Keratinocyte (primary cell): ENCODE measurements at places on chromosomes 5 and 9.
A peak's percentile ranks its signal among the peaks of the same experiment; 100 is the strongest.

- no peak for DNase-seq
Measured at GRCh38 chr5:15808577-15808976, 308.6 kb downstream of the FBXL7 start.

DNA sequence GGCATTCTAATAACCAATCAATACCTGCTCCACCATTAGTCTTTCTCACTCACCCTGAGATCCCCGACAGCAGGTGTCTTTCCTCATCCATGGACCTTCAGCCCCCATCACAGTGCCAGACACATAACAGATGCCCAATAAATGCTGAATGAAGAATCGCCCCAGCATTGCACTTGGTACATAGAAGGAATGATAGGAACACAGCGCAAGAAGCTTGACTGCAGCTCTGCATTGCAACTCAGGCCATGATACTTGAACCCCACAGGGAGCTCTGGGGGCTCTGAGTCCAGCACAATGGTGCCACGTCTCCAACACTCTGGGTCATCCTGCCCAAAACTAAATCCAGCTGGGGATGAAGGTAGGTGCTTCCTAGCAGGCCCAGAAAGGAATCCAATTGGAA, 355.0 kb upstream of the SLC30A5 start:
- DNase-seq, result no peak

GRCh38 chr5:67672636-67673035, 476.0 kb upstream of the CD180 start:
- DNase-seq, result no peak

DNA sequence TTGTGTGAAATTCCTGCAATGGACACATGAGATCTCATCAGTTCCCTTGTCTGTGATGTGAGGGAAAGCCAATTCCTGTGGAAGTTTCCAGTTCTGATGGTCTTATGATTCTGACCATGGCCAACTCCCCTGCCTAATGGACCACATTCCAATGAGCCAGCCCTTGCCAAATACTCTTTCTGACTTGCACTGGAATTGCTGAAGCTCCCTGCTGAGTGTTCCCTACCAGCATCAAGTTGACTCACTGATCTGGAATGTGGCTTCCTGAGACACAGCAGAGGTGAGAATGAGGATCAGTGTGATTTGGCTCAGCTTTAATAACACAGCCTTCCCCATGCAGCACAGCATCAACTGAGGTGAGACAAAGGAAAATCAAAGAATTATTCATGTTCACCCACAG, 427.8 kb downstream of the KDM4C start:
- DNase-seq, result peak; percentile 82

- peak; percentile 11 for DNase-seq
Measured at GRCh38 chr5:130189961-130190360, 285.7 kb downstream of the CHSY3 start.

GRCh38 chr5:108858959-108859358, 111.3 kb downstream of the FER start:
- DNase-seq, result no peak

GRCh38 chr9:97560851-97561250, 59.4 kb downstream of the TMOD1 start:
- DNase-seq, result no peak

GRCh38 chr5:163163858-163164257, 273.5 kb upstream of the CCNG1 start:
- DNase-seq, result no peak

DNA sequence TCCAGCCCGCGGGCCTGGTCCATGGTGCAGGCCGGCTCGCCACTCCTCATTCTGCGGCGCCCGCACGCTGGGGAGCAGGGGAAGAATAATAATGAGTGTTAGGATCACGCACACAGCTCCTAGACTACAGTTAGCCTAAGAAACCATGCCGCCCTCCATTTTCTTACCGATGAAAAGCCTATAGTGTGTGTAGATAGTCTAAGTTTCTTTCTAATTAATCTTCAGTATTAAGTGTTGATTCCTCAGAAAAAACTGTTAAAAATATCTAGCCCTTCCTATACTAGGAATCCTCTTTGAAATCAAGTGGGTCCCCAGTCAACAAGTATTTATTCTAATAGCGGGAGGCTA, 9.3 kb downstream of the ZBED3 start:
- DNase-seq, result no peak

DNA sequence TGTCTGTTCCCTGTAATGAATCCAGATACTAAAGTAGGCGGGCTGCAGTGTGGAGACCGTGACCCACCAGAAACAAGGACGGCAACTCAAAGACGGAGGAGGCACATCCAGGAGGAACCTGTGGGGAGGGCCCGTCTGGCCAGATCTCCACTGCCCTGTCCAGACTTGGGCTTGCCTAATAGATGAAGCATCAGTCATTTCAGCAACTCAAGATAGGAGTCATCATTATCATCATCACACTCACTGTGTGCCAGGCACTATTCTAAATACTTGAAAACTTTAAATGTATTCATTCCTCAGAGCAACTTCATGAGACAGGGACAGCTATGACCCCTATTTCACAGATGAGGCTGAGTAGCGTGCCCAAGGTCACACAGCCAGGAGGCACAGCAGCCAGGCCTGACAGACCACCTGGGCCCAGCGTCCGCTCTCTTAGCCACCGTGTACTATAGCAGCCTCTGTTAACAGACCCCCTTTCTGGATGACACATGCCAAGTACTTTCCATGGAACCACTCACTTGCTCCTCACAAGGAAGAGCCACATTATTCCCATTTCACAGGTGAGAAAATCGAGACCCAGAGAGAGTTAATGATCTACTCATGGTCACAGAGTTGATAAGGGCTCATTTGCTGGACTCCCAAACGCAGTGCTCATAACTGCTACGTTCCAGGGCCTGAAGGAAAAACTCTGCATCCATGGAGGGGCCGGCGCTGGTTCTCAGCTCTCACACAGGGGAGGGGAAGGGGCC, 4.9 kb upstream of the IL4 start:
- DNase-seq, result no peak

DNA sequence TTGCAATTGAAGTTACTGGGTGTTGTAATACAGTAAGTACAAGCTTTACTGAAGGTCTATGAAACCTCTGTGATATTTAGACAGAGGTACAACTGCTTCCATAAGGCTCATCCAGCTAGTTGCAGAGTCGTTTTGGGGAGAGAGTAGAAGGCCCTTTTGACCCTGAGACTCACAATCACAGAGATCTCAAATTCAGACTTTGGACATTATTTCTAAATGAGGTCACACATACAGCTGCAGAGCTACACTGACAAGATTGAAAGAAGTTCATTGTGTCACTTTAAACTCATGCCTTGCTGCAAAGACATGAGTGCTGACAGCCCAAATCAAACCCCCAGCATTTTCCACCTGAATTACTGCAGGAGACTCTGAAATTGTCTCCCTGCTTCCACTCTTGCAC, 205.9 kb upstream of the TMEM161B start:
- DNase-seq, result no peak

- no peak for DNase-seq
Measured at GRCh38 chr5:171093598-171093997, 215.4 kb upstream of the TLX3 start.

GRCh38 chr9:112332214-112332613, 1.2 kb downstream of the PTBP3 start:
- no peak for DNase-seq

- no peak for DNase-seq
Measured at GRCh38 chr9:120979797-120980196, 53.2 kb upstream of the TRAF1 start.

- DNase-seq, result no peak
Measured at GRCh38 chr5:72307573-72307967, 12.5 kb downstream of the MRPS27 start.

- DNase-seq, result no peak
Measured at GRCh38 chr5:2741956-2742355, 9.5 kb downstream of the IRX2 start.

DNA sequence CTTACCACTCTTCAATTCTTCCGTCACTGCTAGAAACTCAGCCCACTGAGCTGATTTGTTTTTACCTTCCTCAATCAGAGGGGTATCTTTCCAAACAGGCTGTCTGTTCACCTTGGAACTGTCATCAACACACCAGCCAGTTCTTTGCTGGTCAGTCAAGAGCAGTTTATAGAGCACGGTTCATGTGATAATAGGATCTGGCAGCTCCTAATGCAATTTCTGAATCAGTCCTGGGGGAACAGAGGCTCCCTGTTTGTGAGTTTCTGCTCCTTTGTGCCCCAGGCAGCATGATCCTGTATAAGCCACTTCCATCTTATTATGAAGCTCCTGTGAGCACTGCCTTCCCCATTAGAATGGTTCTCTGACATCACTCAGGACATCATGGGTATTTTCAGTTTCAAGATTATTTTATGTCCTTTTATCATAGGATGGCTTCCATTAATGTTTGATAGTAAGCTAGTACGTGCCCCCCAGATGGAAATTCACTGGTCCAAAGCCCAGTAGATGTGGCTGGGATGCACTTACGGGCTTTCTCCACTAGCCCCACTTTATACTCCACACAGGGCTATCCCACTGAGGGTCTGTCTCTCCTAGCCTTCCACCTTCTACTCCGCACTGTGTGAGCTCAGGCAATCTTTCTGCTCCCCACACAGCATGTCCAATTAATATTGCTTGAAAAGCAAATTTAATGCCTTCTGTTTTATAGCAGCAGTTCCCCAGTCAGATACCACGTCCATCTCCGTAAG, 85.5 kb upstream of the SPIN1 start:
- DNase-seq, result no peak

DNA sequence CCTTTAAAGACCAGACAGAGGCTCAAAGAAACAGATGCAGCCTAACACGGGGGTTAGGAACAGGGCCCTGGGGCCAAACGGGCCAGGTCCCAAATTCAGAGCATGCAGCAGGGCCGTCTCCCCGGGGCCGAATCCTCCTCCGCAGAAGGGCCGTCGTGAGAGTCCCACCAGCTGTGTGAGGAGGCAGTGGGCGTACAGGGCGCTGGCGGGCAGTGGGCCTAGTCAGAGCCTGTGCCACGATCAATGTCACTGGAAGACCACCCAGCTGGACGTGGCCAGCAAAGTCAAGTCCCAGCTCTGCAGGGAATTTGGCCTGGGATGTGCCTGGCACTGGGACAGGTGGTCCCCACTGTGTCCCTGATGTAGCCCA, 15.8 kb upstream of the FCN2 start:
- DNase-seq, result no peak

- no peak for DNase-seq
Measured at GRCh38 chr5:32390819-32391591, 53.5 kb downstream of the ZFR start.

- no peak for DNase-seq
Measured at GRCh38 chr5:31100781-31101310, 92.6 kb upstream of the CDH6 start.

- DNase-seq, result no peak
Measured at GRCh38 chr9:97500263-97500662, 1.2 kb upstream of the TMOD1 start.

- DNase-seq, result no peak
Measured at GRCh38 chr9:136728548-136729123, 14.1 kb downstream of the LCN10 start.

DNA sequence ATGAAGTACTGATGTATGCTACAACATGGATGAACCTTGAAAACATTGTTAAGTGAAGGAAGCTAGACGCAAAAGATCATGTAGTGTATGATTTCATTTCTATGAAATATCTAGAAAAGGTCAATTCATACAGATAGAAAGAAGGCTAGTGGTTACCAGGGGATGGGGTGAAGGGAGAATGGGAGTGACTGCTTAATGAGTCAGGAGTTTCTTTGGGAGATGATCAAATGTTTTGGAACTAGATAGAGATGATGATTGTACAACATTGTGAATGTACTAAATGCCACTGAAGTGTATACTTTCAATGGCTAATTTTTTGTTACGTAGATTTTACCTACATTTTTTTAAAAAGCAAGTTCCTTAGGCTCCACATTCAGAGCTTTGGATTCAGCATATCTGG, 14.9 kb upstream of the DELE1 start:
- DNase-seq, result no peak

GRCh38 chr5:158886086-158886485, 213.6 kb downstream of the EBF1 start:
- no peak for DNase-seq

GRCh38 chr9:90901933-90902332, 100.3 kb downstream of the SYK start:
- DNase-seq, result no peak

DNA sequence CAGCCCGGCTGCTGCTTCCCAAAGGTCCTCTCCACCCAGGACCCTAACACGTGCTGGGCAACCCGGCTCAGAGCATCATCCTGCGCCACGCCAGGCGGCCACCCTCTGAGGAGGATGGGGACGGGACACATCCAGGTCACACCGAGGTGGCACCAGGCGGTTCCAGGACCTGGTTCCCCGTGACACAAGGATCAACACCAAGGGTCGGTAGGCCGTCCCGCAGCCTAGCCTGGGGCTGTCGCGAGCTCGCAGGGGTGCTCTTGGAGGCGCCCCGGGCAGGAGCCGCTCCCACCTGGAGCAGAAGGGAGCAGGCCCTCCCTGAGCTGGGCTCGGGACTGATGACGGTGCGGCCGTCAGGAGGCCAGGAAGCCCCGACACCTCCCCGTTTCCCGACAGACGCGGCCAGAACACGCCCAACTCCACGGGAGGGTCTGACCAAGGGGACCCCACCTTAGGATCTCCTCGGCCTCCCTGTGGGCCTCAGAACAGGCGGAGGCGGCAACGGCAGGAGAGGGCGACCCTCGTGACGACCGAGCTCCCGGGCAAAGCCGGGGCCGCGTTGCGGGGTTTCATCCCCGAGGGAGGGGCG, 6.3 kb downstream of the EXD3 start:
- no peak for DNase-seq

DNA sequence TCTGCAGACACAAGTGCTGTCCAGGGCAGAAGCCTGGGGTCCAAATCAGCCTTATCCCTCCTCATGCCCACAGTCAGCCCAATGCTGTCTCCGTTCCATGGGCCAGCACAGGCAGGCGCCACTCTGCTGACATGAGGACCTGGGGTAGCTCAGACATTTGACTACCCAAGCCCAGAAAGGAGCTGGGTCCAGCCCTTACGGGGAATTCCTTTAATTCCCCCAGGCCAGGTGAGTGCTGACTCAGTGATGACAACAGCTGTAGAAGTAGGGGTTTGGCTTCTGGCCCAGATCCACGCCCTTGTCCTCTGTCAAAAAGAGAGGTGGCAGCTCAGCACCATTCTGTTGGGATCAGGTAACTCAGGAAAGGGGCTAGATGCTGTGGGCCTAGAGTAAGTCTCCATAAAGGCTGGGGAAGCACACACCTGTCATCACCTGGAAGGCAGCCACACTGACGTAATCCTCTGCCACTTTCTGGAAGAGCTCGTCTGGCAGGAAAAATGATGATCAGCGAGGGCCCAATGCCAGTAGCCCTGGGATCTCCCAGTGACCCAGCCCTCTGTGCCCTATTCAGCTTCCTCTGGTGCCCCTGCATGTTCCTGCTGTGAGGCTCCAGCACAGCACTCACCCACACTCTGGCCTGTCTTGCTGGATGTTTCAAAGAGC, 1.9 kb downstream of the RAB24 start:
- peak; percentile 95 for DNase-seq

- DNase-seq, result no peak
Measured at GRCh38 chr5:133249593-133249992, 197.8 kb downstream of the HSPA4 start.

- DNase-seq, result no peak
Measured at GRCh38 chr5:105033637-105034400, 1471.2 kb upstream of the NUDT12 start.

DNA sequence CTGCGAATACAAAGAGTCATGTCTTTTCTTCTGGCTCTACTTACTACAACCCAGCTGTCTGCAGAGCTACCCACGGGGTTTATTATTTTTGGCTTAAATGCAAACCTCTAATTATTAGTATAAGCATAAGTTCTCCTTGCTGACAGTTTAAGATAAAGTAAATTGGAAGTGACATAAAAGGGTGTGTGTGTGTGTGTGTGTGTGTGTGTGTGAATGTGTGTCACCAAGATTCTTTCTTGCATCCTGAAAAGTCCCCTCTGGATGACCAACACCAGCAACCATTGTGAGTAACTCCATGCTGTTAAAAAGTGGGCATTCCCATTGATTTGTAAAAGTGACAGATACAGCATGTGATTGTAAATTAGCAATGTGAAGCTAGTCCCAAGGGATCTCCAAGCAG, 803.8 kb upstream of the ZNF608 start:
- no peak for DNase-seq
